SJSA1 (cell line): ENCODE measurements at places on chromosomes 3 and 15. TPM values are rescaled to one million over a fixed set of nuclear protein-coding genes. Genes with fewer than 3 reads are reported as not detected.

The GREM1 gene
- total RNA-seq = 8.7 and 12.8 TPM in 2 replicates

The APPL1 gene
- 12.6 and 18.7 TPM in 2 replicates for total RNA-seq

The ACAN gene
- total RNA-seq = not detected in 2 replicates

The ANKUB1 gene
- total RNA-seq = 0.31 TPM in 1 of 2 replicates, not detected in the other

The IL20RB gene
- total RNA-seq = 3.2 and 3.6 TPM in 2 replicates

The COLQ gene
- 0.29 TPM in 1 of 2 replicates, not detected in the other for total RNA-seq

The CD200 gene
- not detected in 2 replicates for total RNA-seq

The LMLN gene
- total RNA-seq = 1.3 and 1.9 TPM in 2 replicates

The SCN5A gene
- 1.6 and 4.1 TPM in 2 replicates for total RNA-seq

The GCSAM gene
- total RNA-seq = not detected in 2 replicates

The SCAANT1 gene
- total RNA-seq = not detected in 2 replicates

The PPIP5K1 gene
- 8.6 and 18.8 TPM in 2 replicates for total RNA-seq

The BCL2A1 gene
- total RNA-seq = 0.34 TPM in 1 of 2 replicates, not detected in the other
